Germinal center (tissue), 1 donor: ENCODE measurements at places on chromosomes 4 and X.

DNA sequence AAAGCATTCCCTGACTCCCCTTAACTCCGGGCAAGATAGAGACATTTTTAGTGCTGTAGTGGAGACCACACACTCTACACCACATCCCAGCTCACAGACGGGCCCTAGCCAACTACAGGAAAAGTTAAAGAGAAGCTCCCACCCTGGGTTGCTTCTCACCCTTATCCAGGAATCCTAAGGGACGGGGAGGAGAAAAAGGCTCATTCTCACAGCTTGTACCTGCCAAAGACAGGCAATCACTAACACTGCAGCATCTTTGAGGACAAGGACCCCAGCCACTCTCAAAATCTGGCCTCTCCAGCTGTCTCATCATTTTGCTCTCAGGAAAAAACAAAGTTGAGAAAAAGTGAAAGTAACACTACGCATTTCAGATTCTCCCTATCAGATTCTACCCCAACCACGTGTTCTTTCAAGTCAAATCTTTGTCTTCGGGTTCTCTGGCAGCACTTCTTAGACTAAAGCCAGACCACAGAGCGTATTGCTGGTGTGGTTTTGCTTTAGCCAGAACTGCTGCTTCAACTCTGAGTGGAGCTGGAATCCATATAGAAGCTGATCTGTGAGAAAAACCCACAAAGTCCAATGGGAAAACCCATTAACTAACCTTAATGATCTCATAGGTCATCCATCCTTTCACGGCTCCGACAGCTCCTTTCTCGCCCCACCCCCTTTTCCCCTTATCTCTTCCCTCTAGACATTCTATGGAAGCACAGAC, 605.9 kb upstream of the DIPK2B start:
- DNase-seq: no peak

- DNase-seq: no peak
Observed at GRCh38 chrX:109040057-109040456, 303.7 kb upstream of the IRS4 start.

DNA sequence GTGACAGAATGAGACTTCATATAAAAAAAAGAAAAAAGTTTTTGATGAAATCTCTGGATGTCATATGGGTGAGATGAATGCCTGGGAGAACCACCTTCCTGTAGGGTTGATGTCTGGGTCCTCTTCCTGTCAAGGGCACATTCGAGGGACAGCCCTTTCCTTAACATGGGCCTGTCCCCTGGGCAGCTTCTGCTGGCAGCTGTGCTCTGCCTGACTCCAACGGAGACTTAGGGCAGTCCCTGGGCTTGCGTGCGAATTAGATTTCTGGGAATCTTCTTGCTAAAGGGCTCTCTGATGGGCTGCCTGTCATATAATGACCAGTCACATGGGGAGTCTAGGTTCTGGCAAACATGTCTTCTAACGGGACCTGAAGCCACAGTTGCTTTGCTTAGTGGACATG, 40.7 kb downstream of the TNIP2 start:
- no peak for DNase-seq

- peak; percentile 20 for DNase-seq
Observed at GRCh38 chrX:69503782-69504625, at the start of gene NALF2. Gene NALF2, plus strand, starts transcription at chrX:69504326. Its CDS starts 957 bp downstream, at chrX:69505283.

- DNase-seq: peak; percentile 1
Observed at GRCh38 chrX:58025979-58026378, 115.7 kb upstream of the ZXDA start.

GRCh38 chr4:102612824-102613366, 111.7 kb downstream of the NFKB1 start:
- no peak for DNase-seq

- no peak for DNase-seq
Observed at GRCh38 chr4:117783716-117784115, 250.6 kb upstream of the NDST3 start.

DNA sequence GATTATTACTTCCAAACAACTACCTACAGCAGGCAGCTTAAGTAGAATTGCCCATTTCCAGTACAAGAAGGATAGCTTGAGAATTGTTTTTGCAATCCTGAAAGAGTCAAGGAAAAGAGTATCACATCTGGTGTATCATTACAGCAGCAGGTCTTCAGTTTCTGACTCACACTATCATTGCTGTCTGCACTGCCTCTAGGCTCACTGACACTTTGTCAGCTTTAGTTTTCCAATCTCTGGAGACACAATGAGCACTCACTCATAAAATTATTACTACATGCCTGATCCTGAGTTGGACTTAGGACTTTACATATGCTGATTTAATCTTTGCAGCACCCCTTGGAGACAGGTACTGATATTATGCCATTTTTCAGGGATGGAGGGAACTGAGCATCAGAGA, 244.6 kb upstream of the BOD1L1 start:
- DNase-seq: no peak
